ENCODE measurements at places on chromosomes 16 and 17. TPM values are rescaled to one million over a fixed set of nuclear protein-coding genes. Genes with fewer than 3 reads are reported as not detected.

TBC1D3E gene
- not detected for total RNA-seq

PITPNM3 gene
- 0.60 TPM for total RNA-seq

CORO6 gene
- 4.5 TPM for total RNA-seq

SSTR5 gene
- total RNA-seq, result not detected

CRK gene
- 16.9 TPM for total RNA-seq

C16orf86 gene
- 6.1 TPM for total RNA-seq

NIP7 gene
- 35.4 TPM for total RNA-seq

SALL1 gene
- total RNA-seq, result not detected

KRTAP9-8 gene
- not detected for total RNA-seq

DBNDD1 gene
- 0.46 TPM for total RNA-seq

KRT9 gene
- not detected for total RNA-seq

DPEP2 gene
- total RNA-seq, result 12.0 TPM

MT1E gene
- total RNA-seq, result 15.5 TPM

USP6 gene
- total RNA-seq, result 0.10 TPM

GCSH gene
- total RNA-seq, result 7.1 TPM

KRT25 gene
- total RNA-seq, result not detected

HSPB9 gene
- not detected for total RNA-seq

TBC1D3 gene
- not detected for total RNA-seq

GGNBP2 gene
- total RNA-seq, result 108 TPM

RAMP2 gene
- not detected for total RNA-seq

OR2C1 gene
- total RNA-seq, result not detected

MRM3 gene
- total RNA-seq, result 16.2 TPM

CANT1 gene
- 59.9 TPM for total RNA-seq

KRT27 gene
- total RNA-seq, result not detected

JMJD6 gene
- 50.2 TPM for total RNA-seq

ZPBP2 gene
- total RNA-seq, result not detected

CDH3 gene
- total RNA-seq, result not detected

MAPT gene
- total RNA-seq, result 0.26 TPM

CA10 gene
- not detected for total RNA-seq

RBFOX1 gene
- total RNA-seq, result not detected

GAST gene
- not detected for total RNA-seq

MARVELD3 gene
- total RNA-seq, result not detected

TSNAXIP1 gene
- total RNA-seq, result 0.35 TPM

HBZ gene
- total RNA-seq, result not detected

KRT31 gene
- total RNA-seq, result not detected

SDR42E1 gene
- 9.7 TPM for total RNA-seq

RHBDF1 gene
- 0.31 TPM for total RNA-seq

C17orf50 gene
- total RNA-seq, result not detected

TSPOAP1 gene
- total RNA-seq, result 35.2 TPM

SLC38A8 gene
- not detected for total RNA-seq

KCNH4 gene
- 0.14 TPM for total RNA-seq

TMEM219 gene
- 74.1 TPM for total RNA-seq

DNASE1L2 gene
- 2.6 TPM for total RNA-seq

NUDT21 gene
- total RNA-seq, result 175 TPM

ITGAD gene
- total RNA-seq, result not detected

CES1 gene
- not detected for total RNA-seq

NHERF2 gene
- total RNA-seq, result 3.2 TPM

PRDM7 gene
- not detected for total RNA-seq

P2RX5 gene
- 17.5 TPM for total RNA-seq

VTN gene
- not detected for total RNA-seq

SYCE1L gene
- 15.2 TPM for total RNA-seq

CHST6 gene
- total RNA-seq, result not detected

CSF3 gene
- total RNA-seq, result not detected

UTP4 gene
- 44.3 TPM for total RNA-seq
